ENCODE measurements at places on chromosomes 3 and 15.

- DNase-seq = no peak
These were observed 1.5 kb upstream of the OR4F15 start for GRCh38 chr15:101810456-101810855.

DNA sequence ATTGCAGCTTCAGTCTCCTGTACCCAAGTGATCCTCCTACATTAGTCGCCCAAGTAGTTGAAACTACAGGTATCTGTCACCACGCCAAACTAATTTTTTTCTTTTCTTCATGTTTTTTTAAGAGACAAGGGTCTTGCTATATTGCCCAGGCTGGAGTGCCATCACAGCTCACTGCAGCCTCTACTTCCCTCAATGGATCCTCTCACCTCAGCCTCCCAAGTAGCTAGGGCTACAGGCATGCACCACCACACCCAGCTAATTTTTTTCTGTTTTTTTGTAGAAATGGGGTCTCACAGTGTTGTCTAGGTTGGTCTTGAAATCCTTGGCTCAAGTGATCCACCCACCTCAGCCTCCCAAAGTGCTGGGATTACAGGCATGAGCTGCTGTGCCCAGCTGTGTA lies 89.5 kb downstream of the ZNF609 start:
- DNase-seq = no peak

DNA sequence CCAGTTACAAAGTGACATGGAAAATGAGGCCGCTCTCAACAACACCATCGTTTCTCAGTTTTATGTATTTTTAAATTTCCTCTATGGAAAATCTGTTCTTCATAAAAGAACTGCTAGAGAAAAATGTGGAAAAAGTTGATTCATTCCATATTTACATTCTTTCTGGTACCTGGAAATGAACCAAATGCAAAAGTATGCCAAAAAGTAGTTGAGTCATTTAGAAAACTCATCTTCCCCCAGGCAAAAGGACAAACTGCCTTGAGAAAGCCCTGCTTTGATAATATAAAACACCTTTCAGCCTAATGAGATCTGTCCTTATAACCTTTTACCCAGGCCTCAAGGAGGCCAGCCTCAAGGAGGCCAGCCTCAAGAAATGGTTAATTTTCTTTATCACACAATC lies 283.0 kb upstream of the VEPH1 start:
- no peak for DNase-seq

- no peak for DNase-seq
These were observed 54.4 kb downstream of the CD47 start for GRCh38 chr3:108036401-108036800.

GRCh38 chr3:123668906-123669305 lies 84.1 kb upstream of the HACD2 start:
- DNase-seq = no peak

GRCh38 chr15:90336705-90337141 lies 15.4 kb upstream of the ZNF774 start:
- DNase-seq = no peak

- no peak for DNase-seq
These were observed 925.9 kb downstream of the IGSF11 start for GRCh38 chr3:118108769-118109168.

DNA sequence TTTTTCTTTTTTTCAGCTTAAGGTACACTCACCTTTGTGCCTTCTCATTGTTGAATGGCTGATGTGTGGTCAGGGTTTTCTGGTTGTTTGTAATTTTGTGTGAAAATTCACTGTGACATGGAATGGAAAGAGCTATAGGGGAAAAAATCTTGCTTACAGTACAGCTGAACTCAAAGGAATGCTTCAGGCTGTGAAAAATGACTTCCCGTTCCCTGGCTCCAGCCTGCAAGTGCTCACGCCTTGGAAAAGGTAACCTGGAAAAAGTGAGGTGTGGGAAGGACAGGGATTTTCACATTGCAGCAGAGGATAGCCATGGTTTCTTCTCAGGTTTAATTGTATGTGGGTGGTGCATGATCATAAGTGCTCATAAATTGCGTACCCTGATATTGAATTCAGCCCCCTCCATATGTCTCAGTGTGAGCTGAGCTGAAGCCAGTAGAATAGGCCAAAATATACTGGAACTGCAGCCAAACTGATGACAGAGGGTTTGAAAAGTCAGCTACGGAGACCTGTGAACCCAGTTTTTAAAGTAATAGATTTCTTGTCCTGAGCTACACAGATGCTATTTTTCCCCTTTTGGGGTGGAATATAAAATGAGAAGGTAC lies 228.7 kb upstream of the RASGRP1 start:
- DNase-seq = no peak

DNA sequence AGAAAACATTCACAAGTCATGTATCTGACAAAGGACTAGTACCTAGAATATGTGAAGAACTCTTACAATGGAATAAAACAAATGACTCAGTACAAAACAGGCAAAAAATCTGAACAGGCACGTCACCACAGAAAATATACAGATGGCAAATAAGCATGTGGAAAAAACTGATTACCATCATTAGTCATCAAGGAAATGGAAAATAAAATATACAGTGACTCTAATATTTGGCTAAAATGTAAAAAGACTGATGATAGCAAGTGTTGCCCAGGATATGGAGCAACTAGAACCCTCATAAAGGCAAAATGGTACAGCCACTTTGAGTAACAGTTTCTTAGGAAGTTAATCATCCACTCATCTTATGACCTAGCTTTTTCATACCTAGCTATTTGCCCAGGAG lies 95.8 kb upstream of the ABHD17C start:
- DNase-seq = no peak

GRCh38 chr3:188284455-188285212 lies 130.7 kb downstream of the LPP start:
- no peak for DNase-seq

DNA sequence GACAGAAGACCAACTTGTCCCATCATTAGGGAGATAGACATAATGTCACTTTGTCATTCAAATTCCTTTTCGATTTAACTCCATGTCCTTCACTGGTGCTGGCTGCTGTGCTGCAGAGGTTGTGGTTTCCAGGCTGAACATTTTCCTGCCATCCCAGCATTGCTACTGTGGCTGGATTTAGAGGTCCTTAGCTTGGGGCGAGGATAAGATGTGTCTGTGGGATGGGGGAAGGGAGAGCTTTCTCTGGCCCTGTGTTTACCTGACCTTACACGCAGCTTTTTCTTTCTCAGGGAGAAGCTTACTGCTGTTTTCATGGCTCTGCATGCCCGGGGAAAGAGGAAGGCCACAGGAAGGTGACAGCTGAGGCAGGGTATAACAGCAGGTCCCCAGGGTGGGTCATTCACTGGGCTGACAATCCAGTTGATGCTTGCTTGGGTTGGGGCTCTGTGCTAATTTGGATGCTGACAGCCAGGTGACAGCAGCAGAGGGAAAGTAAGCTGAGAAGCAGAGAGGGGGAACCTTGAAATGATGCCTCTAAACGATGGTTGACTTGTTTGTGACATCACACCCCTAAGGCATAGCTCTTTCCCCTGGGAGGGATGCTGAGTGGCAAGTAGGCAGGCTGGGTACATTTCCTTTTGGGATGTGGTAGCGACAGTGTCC lies 326.9 kb upstream of the CTNNB1 start:
- no peak for DNase-seq

DNA sequence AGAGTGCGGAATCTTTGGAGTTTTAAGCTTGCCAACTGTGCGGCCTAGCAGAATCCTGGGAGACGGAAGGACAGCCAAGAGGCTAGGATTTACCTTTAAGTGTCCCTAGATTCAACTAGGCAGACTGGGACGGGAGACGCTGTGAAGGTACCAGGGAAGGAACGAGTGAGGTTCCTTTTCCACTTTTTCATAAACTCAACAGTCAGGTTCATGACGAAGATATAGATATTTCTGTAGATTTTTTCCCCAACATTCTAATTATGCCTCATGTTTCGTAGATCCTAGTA lies 564 bp upstream of the GABPB1 start:
- no peak for DNase-seq
